ENCODE measurements at places on chromosomes 4 and X.

GRCh38 chr4:52201715-52202114 is 150.6 kb downstream of the SPATA18 start:
- no peak for DNase-seq

GRCh38 chrX:7263961-7264360 is 116.0 kb upstream of the PUDP start:
- DNase-seq = no peak

DNA sequence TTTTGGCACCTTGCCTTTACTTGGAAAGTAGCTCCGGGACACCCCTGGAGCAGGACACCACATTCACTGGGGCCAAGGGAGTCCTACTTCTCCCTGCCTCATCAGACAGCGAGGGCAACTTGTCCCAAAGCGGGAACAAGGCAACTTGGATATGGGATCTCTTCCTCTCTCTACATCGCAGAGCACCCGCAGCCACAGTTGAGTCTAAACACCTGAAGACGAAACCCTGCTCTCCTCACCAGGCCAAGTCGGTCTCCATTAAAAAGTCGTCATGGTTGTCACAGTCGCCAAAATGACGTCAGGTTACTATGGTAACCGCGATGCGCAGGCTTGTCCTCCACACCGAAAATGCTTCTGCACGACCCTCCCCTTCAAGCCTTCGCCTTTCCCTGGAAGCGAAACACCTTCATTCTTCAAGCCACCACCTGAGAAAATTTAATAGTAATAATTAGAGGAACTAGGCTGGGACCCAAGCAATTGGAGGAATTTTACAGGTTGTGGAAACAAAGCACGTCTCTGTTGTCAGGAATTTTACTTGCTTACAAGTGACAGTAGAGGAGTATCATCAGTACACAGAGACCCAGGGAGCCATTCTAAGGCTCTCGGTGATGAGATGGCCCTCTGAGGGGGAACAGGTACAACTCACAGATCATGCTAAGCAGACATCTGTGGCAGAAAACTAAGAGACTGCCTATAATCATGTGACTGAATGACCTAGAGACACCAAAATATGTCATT is 30.5 kb upstream of the TCEAL4 start:
- no peak for DNase-seq

DNA sequence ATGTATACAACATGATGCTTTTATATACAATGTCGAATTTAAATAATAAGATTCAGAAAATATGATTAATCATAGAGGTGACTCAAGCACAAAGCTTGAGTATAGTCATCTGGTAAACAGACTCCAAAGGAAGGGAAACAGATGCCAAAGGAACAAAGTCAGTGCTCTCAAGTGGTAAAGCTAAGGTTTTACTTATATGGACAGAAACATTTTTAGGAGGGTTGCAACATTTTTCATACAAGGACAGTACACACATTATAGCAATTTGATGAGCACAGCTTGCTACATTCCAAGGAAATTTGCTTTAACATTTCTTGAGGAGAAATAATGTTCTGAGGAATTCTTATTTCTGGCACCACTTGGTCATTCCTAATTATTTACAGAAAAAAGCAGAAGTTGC is 333.4 kb upstream of the AADAT start:
- DNase-seq = no peak

GRCh38 chr4:89294573-89295269 is 12.9 kb downstream of the GPRIN3 start:
- DNase-seq = no peak

GRCh38 chrX:6506444-6506843 is 28.5 kb downstream of the VCX3A start:
- no peak for DNase-seq

GRCh38 chrX:12949205-12949926 is 25.5 kb upstream of the TMSB4X start:
- DNase-seq = no peak

GRCh38 chr4:114146947-114147618 is 167.6 kb upstream of the ARSJ start:
- no peak for DNase-seq

- no peak for DNase-seq
These were observed 500.1 kb downstream of the STPG2 start for GRCh38 chr4:97643179-97643578.

DNA sequence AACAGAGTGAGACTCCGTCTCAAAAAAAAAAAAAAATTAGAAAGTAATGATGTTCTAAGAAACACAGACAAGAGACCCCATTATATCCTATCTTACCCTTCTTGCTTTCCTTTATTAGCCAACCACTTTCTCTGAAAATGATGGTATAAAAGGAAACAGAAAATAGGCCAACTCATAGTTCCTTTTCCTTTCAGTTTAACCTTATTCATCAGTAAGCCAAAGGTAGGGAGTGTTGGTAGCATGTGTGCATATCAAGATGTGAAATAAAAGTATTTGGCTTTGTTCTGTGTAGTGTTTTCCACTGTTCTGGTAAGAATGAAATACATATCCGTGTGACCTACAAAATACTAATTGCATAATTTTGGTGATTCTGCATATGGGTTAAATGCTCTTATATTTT is 266.6 kb downstream of the ZNF674 start:
- no peak for DNase-seq

DNA sequence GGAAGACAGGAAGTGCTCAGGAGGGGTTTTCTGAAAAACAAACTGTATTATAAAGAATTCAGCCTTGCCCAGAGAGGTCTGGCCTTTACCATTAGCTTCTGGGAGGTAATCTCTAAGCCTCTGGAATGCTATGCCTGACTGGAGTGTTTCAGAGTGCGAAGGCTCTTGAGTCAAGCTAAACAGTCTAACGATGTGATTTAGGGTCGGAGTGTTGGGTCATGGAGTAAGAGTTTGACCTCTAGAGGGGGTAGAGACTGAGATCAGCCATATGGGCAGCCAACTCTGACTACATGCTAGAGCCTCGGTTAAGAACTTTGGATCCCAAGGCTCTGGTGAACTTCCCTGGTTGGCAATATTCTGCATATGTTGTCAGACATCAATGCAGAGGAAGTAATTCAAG is 15.0 kb downstream of the BOD1L1 start:
- no peak for DNase-seq

DNA sequence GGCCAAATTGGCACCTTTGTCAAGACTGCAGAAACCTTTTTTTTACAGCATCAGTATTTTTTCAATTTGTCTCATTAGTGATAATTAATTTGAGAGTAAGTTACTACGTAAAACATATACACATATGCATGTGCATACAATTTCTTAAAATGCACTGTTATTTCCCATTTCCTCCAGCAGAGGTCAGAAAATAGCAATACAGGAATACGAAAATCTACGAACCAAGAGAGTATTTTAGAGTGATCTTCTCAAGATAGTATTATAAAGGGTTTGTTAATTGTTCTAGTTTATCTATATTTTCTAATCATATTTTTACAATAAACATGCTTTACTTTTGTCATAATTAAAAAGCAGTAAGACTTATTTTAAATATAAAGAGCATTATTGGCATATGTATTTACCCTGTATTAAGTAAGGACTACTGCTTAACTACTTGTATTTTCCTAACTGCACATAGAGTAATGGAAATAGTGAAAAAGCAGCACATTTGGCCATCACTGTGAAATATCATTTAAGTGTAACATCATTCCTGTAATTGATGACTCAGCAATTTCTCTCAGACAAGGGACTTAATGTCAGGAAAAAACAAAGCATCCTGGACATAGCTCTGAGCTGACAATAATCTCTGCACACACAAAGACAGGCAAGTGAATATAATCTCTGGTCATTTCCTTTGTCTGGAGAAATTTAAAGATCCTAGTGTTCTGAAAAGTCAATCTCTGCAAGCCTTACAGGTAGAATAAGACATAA is 45.6 kb downstream of the MAOB start:
- no peak for DNase-seq

Measured in lower lobe of right lung (tissue), 2 donors.